Activated CD4-positive, alpha-beta memory T cell treated with anti-CD3 and anti-CD28 coated beads for 36 hours (primary cell): ENCODE measurements at places on chromosomes 4 and X. TPM values are rescaled to one million over a fixed set of nuclear protein-coding genes. Genes with fewer than 3 reads are reported as not detected.

DNA sequence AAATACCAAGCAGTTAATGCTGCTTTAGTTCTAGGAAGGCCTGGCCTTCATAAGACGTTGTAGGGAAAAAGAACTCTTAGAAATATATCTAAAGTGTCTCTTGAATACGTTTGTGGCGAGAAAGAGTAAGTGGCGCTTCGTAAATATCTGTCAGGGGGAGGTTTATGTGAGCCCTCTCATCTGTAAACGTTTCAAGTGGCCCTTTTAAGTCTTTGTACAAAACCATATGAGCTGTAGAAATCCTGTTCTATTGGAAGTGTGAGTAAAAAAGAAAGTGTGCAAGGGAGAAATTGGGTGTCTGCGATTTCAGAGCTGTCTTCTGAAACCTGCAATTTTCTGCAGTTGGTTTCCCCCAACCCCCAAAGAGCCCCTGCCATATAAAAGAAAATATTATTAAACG lies 8.6 kb upstream of the INTU start:
- H3K4me1 ChIP-seq, result peaks cover 8% of the 10 kb centered on the region
- DNase-seq, result no peak
- peaks cover 38% of the 10 kb centered on the region for H3K27me3 ChIP-seq
- H3K36me3 ChIP-seq, result no peaks in the 10 kb centered on the region
- no peak overlapping the region for H3K27ac ChIP-seq

GLRA2 gene
- total RNA-seq, result not detected

GRCh38 chrX:87727620-87728019 lies 210.0 kb downstream of the KLHL4 start:
- H3K27ac ChIP-seq, result no peak overlapping the region
- H3K27me3 ChIP-seq, result no peaks in the 10 kb centered on the region
- no peak overlapping the region for H3K4me3 ChIP-seq
- H3K36me3 ChIP-seq, result no peaks in the 10 kb centered on the region
- DNase-seq, result no peak

RGN gene
- not detected for total RNA-seq
